Smooth muscle cell of the coronary artery (primary cell): ENCODE measurements at places on chromosomes 2 and 18. TPM values are rescaled to one million over a fixed set of nuclear protein-coding genes. Genes with fewer than 3 reads are reported as not detected.

The MTCL1 gene
- 26.7 and 68.1 TPM in 2 replicates for total RNA-seq

The CFC1 gene
- total RNA-seq: not detected in 2 replicates

The VSNL1 gene
- total RNA-seq: 0.23 and 0.47 TPM in 2 replicates

The RAX gene
- total RNA-seq: not detected in 2 replicates

The CTNNA2 gene
- total RNA-seq: under 0.01 TPM in 1 of 2 replicates, not detected in the other

The PID1 gene
- total RNA-seq: 6.6 and 11.4 TPM in 2 replicates

The HOXD9 gene
- not detected in 2 replicates for total RNA-seq

The GKN2 gene
- total RNA-seq: 0.23 TPM in 1 of 2 replicates, not detected in the other

The ARMC9 gene
- 93.4 and 147 TPM in 2 replicates for total RNA-seq

The IL37 gene
- not detected in 2 replicates for total RNA-seq

The ST8SIA5 gene
- under 0.01 TPM in 1 of 2 replicates, not detected in the other for total RNA-seq

The LRRTM1 gene
- total RNA-seq: not detected in 2 replicates

The FAM110C gene
- total RNA-seq: under 0.01 TPM in 1 of 2 replicates, not detected in the other

The BCL2 gene
- 0.60 and 7.3 TPM in 2 replicates for total RNA-seq

The KCNG2 gene
- total RNA-seq: 0.12 TPM in 1 of 2 replicates, not detected in the other

The SLC35F6 gene
- 21.4 and 30.4 TPM in 2 replicates for total RNA-seq

The GRB14 gene
- 0.35 and 7.5 TPM in 2 replicates for total RNA-seq

The APCDD1 gene
- total RNA-seq: 0.15 and 10.5 TPM in 2 replicates

The PAIP2B gene
- 0.45 and 0.47 TPM in 2 replicates for total RNA-seq

The FSIP2 gene
- total RNA-seq: 0.08 TPM in 1 of 2 replicates, not detected in the other

The LYG2 gene
- total RNA-seq: not detected in 2 replicates

The KANSL3 gene
- 26.9 and 27.6 TPM in 2 replicates for total RNA-seq

The GRHL1 gene
- total RNA-seq: 0.08 and 0.70 TPM in 2 replicates

The LHCGR gene
- total RNA-seq: not detected in 2 replicates

The KCNE4 gene
- total RNA-seq: 0.38 and 15.8 TPM in 2 replicates

The SETBP1 gene
- 2.3 and 3.3 TPM in 2 replicates for total RNA-seq
